ENCODE measurements at places on chromosomes 3 and 15.

- no peak for DNase-seq
- H3K27ac ChIP-seq: no peak overlapping the region
- peaks cover 10% of the 10 kb centered on the region for H3K4me1 ChIP-seq
These were observed 73.5 kb upstream of the RASGRF1 start for GRCh38 chr15:79164043-79164442.

GRCh38 chr3:187807086-187807862, 62.0 kb upstream of the BCL6 start:
- peaks cover 11% of the 10 kb centered on the region for H3K27me3 ChIP-seq
- H3K36me3 ChIP-seq: no peaks in the 10 kb centered on the region
- peaks cover 18% of the 10 kb centered on the region for H3K4me1 ChIP-seq
- no peak for DNase-seq
- H3K27ac ChIP-seq: no peak overlapping the region

DNA sequence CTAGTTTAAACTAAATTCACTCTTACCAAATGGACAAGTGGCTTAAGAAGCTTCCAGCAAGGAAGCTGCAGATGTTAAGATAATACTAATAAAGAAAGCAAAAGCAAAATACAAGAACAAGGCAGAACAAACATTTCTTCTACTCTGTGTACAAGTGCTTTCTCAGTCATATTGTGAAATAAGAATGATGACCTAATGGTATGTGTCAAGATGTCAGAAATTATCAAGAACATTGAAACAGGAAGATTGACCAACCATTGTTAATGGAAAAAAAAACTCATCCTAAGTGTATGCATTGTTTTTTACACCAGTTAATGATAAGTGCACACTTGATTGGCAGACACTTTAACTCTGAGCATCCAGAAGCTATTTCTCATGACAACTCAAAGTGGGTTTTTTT, 65.4 kb upstream of the P2RY1 start:
- H3K27me3 ChIP-seq: no peaks in the 10 kb centered on the region
- no peak overlapping the region for H3K4me3 ChIP-seq
- no peak overlapping the region for H3K27ac ChIP-seq
- DNase-seq: no peak
- no peaks in the 10 kb centered on the region for H3K36me3 ChIP-seq
- H3K4me1 ChIP-seq: no peaks in the 10 kb centered on the region

DNA sequence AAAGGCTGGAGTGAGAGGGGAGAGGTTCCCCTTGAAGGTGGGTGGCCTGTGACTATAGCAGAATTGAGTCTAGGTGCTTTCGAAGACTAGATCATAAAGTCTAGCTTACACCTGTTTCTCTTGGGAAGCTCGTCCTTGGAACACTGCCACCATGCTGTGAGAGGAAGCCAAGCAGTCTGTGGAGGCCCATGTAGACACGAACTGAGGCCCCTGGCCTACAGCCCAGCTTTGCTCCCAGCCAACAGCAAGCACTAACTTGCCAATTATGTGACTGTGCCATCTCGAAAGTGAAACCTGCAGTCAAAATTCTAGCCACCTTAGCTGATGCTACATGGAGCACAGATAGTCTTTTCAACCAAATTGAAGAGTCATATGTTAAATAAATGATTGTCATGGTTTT, 190.5 kb upstream of the NECTIN3 start:
- no peaks in the 10 kb centered on the region for H3K36me3 ChIP-seq
- H3K4me3 ChIP-seq: no peak overlapping the region
- DNase-seq: no peak
- no peak overlapping the region for H3K27ac ChIP-seq

- peaks cover 2% of the 10 kb centered on the region for H3K4me1 ChIP-seq
- DNase-seq: no peak
- H3K27me3 ChIP-seq: peaks cover 4% of the 10 kb centered on the region
- H3K36me3 ChIP-seq: no peaks in the 10 kb centered on the region
- no peak overlapping the region for H3K4me3 ChIP-seq
These were observed 163.4 kb upstream of the IGF1R start for GRCh38 chr15:98484914-98485313.

DNA sequence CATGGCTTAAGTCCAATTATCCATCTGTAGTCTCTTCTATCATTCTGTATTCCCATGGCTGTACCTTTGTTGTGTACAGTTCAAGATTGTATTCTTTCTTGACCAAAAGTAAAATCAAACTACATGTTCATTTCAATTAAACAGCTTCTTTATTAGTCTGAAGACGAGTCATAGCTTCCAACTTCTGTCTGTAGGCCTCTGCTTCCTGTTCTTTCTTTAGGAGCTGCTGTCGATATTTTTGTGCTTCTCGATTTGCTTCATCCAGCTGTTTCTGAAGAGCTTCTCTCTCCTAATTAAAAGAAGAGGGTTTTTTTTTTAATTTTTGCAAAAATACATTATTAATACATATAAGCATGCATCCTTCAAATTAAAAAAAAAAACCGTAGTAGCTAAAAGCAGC, 13.0 kb upstream of the HDC start:
- H3K4me3 ChIP-seq: no peak overlapping the region
- no peaks in the 10 kb centered on the region for H3K4me1 ChIP-seq
- no peak for DNase-seq
- H3K36me3 ChIP-seq: peaks cover 5% of the 10 kb centered on the region
- H3K27me3 ChIP-seq: no peaks in the 10 kb centered on the region

GRCh38 chr3:71628522-71628921, 45.0 kb upstream of the FOXP1 start:
- H3K27me3 ChIP-seq: peaks cover 3% of the 10 kb centered on the region
- H3K36me3 ChIP-seq: no peaks in the 10 kb centered on the region
- DNase-seq: no peak
- H3K4me1 ChIP-seq: peaks cover 7% of the 10 kb centered on the region
- H3K4me3 ChIP-seq: no peak overlapping the region

- no peaks in the 10 kb centered on the region for H3K36me3 ChIP-seq
- no peak overlapping the region for H3K27ac ChIP-seq
- H3K27me3 ChIP-seq: no peaks in the 10 kb centered on the region
- H3K4me1 ChIP-seq: no peaks in the 10 kb centered on the region
- no peak overlapping the region for H3K4me3 ChIP-seq
These were observed 213.4 kb downstream of the ZBBX start for GRCh38 chr3:167166594-167167253.

GRCh38 chr3:88235102-88235501, 85.3 kb downstream of the C3orf38 start:
- no peaks in the 10 kb centered on the region for H3K36me3 ChIP-seq
- no peaks in the 10 kb centered on the region for H3K4me1 ChIP-seq
- DNase-seq: no peak
- no peaks in the 10 kb centered on the region for H3K27me3 ChIP-seq
- H3K4me3 ChIP-seq: no peak overlapping the region

GRCh38 chr3:31384117-31384516, 148.6 kb upstream of the STT3B start:
- no peak for DNase-seq
- H3K36me3 ChIP-seq: peaks cover 3% of the 10 kb centered on the region
- peaks cover 4% of the 10 kb centered on the region for H3K27me3 ChIP-seq
- H3K4me1 ChIP-seq: no peaks in the 10 kb centered on the region
- no peak overlapping the region for H3K27ac ChIP-seq

- no peak for DNase-seq
- no peak overlapping the region for H3K4me3 ChIP-seq
- no peak overlapping the region for H3K27ac ChIP-seq
- peaks cover 46% of the 10 kb centered on the region for H3K36me3 ChIP-seq
- no peaks in the 10 kb centered on the region for H3K27me3 ChIP-seq
These were observed 34.9 kb upstream of the TTBK2 start for GRCh38 chr15:42955518-42955917.

DNA sequence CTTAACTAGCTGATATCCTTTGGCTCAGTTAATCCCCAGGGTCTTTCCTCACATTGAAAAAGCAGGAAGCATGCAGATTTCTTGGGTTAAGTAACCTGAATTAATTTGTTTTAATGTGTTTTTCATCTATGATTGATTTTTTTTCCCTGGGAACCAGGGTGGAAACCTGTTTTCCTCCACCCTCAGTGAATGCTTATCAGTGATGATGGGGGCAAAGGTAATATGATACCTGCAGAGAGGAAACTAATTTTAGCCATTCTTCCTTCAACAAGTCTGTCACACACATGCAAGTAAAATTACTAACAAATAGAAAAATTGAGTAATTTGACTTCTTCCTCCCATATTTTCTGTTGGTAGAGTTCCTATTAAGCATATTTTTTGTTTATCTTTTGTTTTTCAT, 5.9 kb downstream of the CASR start:
- no peaks in the 10 kb centered on the region for H3K4me1 ChIP-seq
- H3K27ac ChIP-seq: no peak overlapping the region
- peaks cover 17% of the 10 kb centered on the region for H3K27me3 ChIP-seq
- no peak for DNase-seq

- peaks cover 17% of the 10 kb centered on the region for H3K4me1 ChIP-seq
- no peaks in the 10 kb centered on the region for H3K36me3 ChIP-seq
- H3K27ac ChIP-seq: no peak overlapping the region
- no peak overlapping the region for H3K4me3 ChIP-seq
- no peak for DNase-seq
These were observed 51.9 kb upstream of the FLNB start for GRCh38 chr3:57956119-57956832.

DNA sequence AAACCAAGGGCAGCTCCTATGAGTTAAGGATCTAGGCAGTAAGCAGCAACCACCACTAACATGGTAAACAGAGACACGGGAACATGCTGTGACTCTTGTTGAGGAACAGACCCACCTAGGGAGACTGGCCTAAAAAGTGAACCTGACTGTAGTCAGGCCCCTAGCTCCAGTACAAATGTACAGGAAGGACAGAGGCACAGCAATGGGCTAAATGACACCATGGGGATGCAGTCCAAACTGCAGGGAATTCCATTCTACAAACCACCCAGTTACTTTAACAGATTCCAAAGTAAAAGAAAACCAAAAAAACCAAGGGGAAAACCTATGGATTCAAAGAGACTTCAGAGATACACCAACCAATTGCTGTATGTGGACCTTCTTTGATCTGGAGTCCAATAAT, 28.2 kb upstream of the CGNL1 start:
- H3K27me3 ChIP-seq: peaks cover 6% of the 10 kb centered on the region
- H3K27ac ChIP-seq: no peak overlapping the region
- H3K4me1 ChIP-seq: no peaks in the 10 kb centered on the region
- no peaks in the 10 kb centered on the region for H3K36me3 ChIP-seq

DNA sequence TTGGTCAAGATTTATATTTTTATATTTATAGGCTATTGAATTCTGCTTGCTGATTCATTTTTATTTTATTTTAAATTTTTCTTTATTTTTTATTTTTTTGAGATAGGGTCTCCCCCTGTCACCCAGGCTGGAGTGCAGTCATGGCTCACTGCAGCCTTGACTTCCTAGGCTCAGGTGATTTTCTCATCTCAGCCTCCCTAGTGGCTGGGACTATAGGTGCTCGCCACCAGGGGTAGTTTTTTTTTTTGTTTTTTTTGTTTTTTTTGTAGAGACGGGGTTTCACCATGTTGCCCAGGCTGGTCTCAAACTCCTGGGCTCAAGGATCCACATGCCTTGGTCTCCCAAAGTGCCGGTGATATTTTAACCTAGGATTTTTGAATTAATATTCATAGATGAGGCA, 31.2 kb downstream of the NR2E3 start:
- H3K36me3 ChIP-seq: peaks cover 19% of the 10 kb centered on the region
- no peak overlapping the region for H3K4me3 ChIP-seq
- no peaks in the 10 kb centered on the region for H3K27me3 ChIP-seq
- no peaks in the 10 kb centered on the region for H3K4me1 ChIP-seq

DNA sequence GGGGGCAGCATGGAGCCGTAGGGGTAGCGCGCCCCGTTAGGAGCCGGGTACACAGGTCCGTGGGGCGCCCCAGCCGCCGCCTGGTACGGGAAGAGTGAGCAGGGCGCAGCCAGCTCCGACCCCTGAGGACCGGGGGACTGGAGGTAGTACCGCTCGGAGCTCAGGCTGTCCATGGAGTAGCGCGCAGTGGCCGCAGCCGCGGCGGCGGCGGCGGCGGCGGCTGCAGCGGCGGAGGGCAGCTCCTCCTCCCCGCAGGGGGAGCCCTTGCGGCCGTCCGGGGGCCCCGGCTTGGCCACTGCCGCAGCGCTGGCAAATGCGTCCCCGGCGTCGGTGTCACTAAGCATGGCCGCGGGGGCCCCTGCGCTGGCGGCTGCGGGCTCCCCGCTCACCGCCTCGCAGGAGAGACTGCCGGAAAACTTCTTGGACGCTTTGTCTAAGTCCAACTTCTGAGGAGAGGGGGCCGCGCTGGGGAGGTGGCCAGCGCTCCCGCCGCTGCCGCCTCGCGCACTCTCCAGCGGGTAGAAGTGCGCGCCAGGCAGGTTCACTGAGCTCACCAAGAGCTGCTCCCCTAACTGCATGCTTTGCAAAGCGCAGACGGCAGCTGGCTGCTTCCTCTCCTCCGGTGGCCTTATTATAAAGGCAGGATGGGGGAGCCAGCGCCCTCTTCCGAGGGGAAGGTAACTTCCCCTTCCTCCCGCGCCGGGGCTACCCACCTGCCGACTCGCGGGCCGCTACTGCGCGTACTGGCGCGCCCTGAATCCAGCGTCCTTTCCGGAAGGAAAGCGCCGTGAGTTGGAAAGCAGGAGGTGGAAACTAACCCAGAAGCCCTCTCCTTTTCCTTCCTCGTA, at the start of gene EOMES:
EOMES (minus strand) TSS at position 607 of the 848 bp plus-strand sequence; CDS start at position 578, 29 bp downstream.
- peak; percentile 46 for DNase-seq
- H3K27ac ChIP-seq: no peak within 1 kb of the TSS
- peaks cover 8% of the 10 kb centered on the region for H3K4me1 ChIP-seq
- H3K27me3 ChIP-seq: peaks cover 33% of the 10 kb centered on the region
